ENCODE measurements at places on chromosomes 4 and X. TPM values are rescaled to one million over a fixed set of nuclear protein-coding genes. Genes with fewer than 3 reads are reported as not detected.

VCX gene
- total RNA-seq: not detected

IL21 gene
- not detected for total RNA-seq

USP17L25 gene
- not detected for total RNA-seq

CSN2 gene
- total RNA-seq: not detected

GAGE12F gene
- not detected for total RNA-seq

GAGE12J gene
- total RNA-seq: not detected

WDR17 gene
- total RNA-seq: 0.65 TPM

GIMD1 gene
- total RNA-seq: not detected

EDA2R gene
- 9.9 TPM for total RNA-seq

MAGEE2 gene
- not detected for total RNA-seq

CTAG1B gene
- not detected for total RNA-seq

DUSP21 gene
- not detected for total RNA-seq

EDA gene
- 2.8 TPM for total RNA-seq

PNCK gene
- total RNA-seq: not detected

SPANXD gene
- total RNA-seq: not detected

MAGEB17 gene
- total RNA-seq: not detected

PCSK1N gene
- total RNA-seq: not detected

PAGE1 gene
- not detected for total RNA-seq
